ENCODE measurements at places on chromosomes 6 and 20. TPM values are rescaled to one million over a fixed set of nuclear protein-coding genes. Genes with fewer than 3 reads are reported as not detected.

Gene ATP6V1G2
- total RNA-seq, result 2.8 TPM

Gene DDO
- total RNA-seq, result 6.1 TPM

Gene TSPO2
- total RNA-seq, result not detected

Gene CRYBG1
- total RNA-seq, result 0.82 TPM

Gene GSTA2
- total RNA-seq, result not detected

Gene VGLL2
- 70.9 TPM for total RNA-seq

Gene KPNA5
- total RNA-seq, result 11.2 TPM

Gene CST2
- total RNA-seq, result not detected

Gene DLL1
- 5.3 TPM for total RNA-seq
